ENCODE measurements at places on chromosomes 1 and 21.

DNA sequence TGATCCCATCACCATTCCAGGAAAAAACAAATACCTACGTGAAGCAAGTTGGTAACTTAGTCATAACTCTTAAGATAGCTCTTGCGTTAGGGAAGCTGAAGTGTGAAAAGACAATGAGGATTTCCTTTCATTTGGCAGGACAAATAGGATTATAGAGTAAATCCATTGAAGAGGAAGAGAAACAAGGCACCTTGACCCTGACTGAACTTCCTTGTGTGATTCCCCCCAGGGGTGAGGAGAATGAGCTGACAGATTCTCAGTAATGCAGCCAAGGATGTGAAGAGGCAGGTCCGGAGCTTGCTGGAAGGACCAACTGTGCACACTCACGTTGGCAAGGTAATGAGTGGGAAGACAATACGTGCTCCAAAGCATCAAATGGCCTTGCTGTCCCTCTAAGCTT lies 55.0 kb upstream of the HMCN1 start:
- no peak for DNase-seq

GRCh38 chr1:50517488-50517887 lies 94.2 kb upstream of the DMRTA2 start:
- no peak for DNase-seq

DNA sequence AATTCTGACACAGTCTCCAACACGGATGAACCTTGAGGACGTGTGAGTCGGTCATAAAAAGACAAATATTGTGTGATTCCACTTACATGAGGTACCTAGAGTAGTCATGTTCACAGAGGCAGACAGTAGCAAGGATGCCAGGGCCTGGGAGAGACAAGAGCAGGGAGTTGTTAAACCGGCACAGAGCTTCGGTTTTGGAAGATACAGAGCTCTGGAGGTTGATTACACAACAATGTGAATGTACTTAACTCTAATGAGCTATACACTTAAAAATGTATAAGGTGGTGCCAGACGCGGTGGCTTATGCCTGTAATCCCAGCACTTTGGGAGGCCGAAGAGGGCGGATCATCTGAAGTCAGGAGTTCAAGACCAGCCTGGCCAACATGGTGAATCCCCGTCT lies 37.8 kb upstream of the NEK2 start:
- DNase-seq = no peak

- no peak for DNase-seq
These were observed 35.4 kb upstream of the COL24A1 start for GRCh38 chr1:86191958-86192357.

DNA sequence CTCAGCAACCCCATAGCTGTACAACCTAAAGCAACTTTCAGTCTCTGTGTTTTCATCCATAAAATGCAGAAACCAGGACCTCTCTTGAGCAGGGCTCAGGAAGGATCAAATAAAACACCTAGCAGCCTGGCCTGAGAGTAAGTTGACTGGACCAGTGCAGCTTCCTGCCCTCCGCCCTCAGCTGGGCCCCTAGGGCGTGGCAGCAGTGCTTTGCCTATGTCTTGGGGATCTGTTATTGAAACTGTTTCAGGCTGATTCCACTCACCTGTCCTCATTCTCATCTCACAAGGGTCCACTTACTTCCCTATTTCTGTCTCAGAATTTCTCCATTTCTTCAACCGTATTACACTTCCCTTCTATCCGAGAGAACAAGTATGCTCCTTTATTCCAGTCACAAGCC lies 17.3 kb downstream of the LRRC42 start:
- no peak for DNase-seq

GRCh38 chr1:108590957-108591356 lies 31.1 kb downstream of the EEIG2 start:
- no peak for DNase-seq

- DNase-seq = no peak
These were observed 54.1 kb upstream of the F3 start for GRCh38 chr1:94595658-94596057.

GRCh38 chr1:189530162-189530561 lies 947.5 kb downstream of the BRINP3 start:
- no peak for DNase-seq

DNA sequence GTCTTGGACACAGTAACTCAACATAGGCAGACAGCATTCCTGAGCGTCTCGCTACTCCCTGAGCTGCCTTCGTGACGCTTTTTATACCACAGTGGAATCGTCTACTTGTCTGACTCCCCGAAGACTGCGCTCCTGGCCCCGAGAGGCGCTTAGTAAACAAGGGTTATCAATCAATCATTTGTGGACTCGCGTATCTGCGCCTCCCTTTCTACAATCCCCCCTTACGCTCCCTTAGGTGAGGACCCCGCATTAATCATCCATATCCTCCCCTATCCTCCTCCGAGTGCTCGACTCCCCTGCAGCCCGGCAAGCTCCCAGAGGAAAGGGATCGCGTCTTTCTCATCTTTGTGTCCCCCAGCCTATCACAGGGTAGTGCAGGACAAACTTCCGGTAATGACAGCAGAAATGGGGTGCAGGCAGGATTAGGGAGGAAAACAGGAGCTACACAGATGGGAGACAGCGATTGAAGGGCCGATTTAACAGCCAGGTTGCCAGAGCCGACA lies 522 bp downstream of the TMEM59 start:
- peak; percentile 4 for DNase-seq

- DNase-seq = no peak
These were observed 19.6 kb downstream of the CCSAP start for GRCh38 chr1:229323201-229323600.

GRCh38 chr1:165443539-165444311 lies 1.2 kb downstream of the RXRG start:
- DNase-seq = no peak

GRCh38 chr1:88298506-88298905 lies 385.6 kb upstream of the PKN2 start:
- no peak for DNase-seq

DNA sequence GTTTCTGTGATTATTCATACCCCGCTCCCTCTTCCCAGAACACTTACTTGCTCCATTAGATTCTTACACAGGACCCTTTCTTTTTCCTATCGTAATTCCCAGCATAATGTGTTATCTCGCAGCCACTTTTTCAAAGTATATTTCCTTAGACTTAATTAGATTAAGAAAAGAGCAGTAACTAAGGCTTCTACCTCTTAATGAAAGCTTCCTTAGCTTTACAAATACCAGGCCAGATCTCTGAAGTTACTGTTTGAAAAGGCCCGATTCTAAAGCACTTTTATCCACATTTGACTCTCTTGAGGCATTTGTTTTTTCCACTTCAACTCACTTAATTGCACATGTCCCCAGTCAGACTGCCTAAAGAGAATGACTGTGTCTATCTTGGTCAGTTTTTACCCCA lies 1264.3 kb upstream of the ADGRL2 start:
- DNase-seq = no peak

DNA sequence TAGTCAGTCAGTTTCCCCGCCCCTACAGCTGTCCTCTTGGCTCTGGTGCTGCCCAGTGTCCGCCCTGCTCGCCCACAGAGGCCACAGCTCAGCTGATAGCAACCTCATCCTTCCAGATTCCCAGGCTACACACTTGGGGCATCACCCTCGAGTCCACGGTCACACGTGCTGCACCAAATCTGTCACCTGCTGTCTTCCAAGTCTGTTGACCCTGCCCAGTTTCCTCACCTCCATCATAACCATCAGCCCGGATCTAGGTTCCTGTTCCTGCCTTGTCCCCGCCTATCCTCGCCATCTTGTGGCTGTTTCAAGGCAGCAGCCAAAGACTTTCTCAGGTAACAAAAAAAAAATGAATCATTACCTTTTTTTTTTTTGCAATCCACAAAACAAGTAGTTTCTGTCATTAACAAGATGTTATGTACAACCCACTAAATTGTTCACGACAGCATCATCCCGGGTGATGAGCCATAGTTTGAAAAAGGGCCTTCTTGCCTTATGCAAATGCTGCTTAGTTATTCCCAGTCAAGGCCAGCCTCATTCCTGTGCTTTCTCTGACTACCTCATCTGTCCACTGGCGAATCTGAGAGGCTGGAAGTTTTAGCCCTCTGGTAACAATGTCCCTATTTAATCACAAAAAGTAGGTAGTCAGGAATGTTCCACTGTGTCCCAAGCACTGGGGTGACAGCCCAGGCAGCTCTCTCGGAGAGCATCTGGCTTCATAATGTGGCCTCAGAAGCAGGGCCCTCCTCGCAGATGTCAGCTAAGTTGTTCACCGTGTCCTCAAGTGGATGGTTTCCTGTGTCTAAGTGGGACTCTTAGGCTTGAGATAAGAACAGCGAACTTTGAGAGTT lies 4.9 kb upstream of the MIIP start:
- DNase-seq = no peak

DNA sequence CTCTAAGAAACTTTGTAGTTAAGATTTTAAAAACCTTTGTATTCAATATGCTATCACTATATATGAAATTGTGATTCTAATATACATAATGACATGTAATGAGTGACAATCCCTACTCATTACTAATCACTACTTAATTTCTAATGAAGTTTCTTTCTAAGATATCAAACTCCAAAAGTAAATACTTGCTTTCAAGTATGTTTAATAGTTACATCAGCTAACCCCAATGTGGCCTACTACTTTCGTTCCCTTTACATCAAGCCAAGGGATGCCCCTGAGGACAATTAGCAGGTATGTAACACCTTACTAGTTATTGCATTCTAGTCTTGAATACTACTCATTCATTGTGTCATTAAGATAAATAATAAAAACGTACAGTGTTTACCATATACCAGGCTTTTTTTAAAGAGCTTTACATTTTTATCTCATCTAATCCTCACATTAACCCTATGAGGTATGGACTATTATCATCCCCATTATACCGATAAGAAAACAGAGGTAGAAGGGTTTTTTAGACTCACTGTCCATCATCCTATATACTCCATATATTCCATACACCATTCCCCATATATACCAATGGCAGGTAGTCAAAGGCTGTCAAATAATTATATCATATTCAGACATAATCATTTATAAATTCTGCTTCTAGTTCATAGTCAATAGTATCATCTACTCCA lies 4.2 kb downstream of the PPP1R15B start:
- no peak for DNase-seq

GRCh38 chr1:119653839-119654170 lies 5.7 kb upstream of the ZNF697 start:
- DNase-seq = no peak

DNA sequence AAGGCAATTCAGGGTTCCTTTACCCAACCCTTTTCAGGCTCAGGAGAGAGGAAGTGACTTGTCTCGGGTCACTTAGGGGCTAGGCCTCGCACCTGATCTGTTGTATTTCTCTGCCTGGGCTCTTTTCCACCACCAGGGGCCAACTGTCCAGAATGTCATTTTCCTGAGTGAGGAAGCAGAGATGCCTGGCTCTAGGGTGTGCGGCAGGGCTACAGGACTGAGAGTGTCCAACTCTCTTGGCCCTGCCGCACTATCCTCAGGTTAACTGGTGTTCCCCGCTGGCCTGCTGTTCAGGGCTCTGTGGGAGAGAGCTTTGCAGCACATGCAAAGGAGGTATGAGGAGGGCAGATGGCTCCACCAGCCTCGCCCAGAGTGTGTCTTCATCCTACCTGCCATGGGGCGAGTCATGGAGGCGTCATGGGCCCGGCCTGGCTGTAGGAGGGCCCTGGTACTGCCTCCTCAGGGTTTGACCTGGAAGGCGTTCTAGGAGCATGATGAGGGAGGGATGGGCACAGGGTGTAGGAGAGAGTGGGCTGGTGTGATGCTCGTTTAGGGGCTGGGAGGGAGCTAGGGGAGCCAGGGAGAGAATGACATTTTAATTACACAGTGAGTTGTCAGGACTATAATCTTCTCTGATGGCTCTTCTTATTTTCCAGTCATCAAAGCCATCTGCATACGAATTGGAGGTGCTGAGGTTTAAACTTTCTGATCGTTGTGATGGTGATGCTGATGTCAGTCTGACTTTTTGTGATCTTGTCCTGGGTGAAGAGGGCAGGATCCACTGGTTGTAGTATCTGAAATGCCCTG lies 128.3 kb downstream of the NOS1AP start:
- DNase-seq = no peak

GRCh38 chr21:27110956-27111355 lies 144.1 kb upstream of the ADAMTS5 start:
- no peak for DNase-seq

GRCh38 chr1:56425494-56426037 lies 153.8 kb downstream of the PLPP3 start:
- DNase-seq = no peak

- no peak for DNase-seq
These were observed 188.9 kb downstream of the NRIP1 start for GRCh38 chr21:14875704-14876523.

DNA sequence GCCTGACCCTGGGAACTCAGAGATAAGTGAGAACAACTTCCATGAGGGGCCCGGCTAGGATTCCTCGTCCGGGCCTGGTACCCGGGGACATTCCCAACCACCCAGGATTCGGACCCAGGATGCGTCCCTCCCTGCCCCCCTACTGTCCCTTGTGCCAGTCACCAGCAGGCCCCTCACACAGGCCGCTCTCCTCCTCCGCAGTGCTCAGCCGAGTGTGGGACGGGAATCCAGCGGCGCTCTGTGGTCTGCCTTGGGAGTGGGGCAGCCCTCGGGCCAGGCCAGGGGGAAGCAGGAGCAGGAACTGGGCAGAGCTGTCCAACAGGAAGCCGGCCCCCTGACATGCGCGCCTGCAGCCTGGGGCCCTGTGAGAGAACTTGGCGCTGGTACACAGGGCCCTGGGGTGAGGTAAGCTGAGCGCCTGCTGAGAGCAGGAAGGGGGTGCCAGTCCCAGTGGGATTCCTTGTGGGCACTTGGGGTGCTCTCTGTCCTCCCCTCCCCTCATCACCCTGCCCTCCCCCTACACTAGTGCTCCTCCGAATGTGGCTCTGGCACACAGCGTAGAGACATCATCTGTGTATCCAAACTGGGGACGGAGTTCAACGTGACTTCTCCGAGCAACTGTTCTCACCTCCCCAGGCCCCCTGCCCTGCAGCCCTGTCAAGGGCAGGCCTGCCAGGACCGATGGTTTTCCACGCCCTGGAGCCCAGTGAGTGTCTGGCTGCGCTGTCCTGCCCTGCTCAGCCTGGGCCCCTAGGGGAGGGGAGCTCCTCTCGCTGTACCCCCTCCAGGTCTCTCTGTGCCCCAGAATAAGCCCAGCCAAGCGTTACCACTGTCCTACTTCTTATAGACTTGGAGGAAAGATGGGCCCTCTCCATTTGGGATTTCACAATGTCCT lies 9.8 kb downstream of the ADAMTSL4 start:
- no peak for DNase-seq

GRCh38 chr1:195748969-195749368 lies 859.3 kb downstream of the KCNT2 start:
- no peak for DNase-seq

- DNase-seq = no peak
These were observed 60.1 kb upstream of the FAM89A start for GRCh38 chr1:231099996-231100767.

DNA sequence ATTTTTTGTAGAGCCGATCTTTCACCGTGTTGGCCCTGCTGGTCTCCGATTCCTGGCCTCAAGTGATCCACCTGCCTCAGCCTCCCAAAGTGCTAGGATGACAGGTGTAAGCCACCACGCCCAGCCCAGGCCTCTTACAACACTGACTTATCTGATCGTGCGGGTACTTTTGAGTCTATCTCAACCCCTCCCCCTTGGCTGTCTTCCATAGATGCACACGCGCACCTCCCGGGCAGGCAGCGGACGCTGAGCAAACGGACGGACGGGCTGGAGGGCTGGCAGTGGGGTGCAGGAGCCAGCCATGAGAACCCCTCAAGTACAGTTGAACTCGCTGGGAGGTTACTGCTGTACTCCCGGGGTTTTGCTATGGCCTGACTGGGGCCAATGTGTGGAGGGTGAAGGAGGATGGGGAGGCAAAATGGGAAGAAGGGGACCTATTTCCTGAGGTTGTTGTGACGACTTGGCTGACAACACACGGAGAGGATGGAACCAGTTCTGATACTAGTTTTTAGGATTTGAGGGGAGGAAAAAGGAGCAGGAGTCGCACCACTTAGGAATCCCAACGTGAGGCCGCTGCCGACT lies 959 bp downstream of the CD58 start:
- peak; percentile 12 for DNase-seq
